ENCODE measurements at places on chromosomes 3 and 15. TPM values are rescaled to one million over a fixed set of nuclear protein-coding genes. Genes with fewer than 3 reads are reported as not detected.

DNA sequence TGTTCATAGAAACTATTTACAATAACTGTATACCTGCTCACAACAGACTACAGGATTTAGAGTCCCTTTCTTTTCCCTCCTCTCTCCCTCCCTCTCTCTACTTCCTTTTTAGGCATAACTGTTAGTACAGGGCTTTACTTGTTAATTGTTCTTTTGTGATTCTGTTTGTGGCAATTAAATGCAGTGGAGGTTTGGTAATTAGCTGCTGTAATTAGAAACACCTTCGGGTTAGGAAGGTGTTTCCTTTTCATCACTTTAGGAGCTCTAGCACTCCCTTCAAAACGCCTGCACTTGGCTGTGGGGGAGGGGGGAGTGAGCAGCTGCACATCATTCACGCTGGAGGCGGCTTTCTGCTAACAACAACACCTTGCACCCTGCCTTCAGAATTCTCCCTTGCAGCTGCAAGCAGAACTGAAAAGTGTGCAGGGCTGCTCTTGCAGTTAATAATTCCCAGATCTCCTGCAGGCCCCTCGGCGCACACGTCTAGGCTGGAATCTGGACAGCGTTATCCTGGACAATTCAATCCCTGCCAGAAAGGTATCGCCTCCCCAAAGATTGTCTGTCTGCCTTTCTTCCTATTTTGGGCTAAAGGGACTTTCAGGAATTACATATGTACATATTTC lies 242.6 kb upstream of the RGMA start:
- DNase-seq: no peak

Gene CD200
- 4.6 TPM for total RNA-seq

DNA sequence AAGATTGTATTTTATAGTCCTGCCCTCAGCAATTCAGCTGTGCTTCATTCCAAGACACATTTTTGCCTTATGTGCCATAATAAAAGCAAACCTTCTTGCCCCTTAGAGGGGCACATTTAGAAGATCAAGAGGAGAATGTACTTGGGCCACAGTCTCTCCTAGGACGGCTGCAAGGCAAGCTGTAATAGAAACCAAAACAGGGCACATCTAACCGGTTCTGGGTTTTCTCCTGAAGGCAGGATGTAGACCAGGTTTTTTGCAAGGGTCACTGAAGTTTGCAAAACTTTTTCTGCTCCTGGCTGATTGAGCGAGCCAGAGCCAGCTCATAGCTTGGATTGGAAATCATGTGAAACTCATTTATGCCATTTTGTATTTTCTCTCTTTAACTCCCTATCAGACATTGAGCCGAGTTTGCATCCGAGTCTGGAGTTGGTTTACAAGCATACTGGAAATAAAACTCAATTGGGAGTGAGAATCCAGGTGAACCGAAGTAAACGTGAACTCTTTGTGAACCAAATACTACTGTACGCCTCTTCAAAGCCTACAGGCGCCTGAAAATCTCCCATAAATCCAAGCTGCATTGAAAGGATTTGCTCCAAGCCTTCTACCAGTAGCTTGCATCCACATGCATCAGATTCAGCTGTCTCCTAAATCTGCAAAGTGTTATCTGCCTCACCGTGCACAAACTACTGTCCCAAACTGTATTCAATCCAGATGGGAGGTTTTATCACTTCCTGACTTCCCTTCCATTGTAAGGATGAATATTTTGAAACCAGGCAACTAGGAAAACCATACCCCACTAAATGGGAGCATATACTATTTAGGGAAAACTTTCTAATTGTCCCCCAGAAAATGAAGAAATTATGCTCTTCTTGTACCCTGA lies 60.9 kb upstream of the TSC22D2 start:
- no peak for DNase-seq

- no peak for DNase-seq
These were observed 339.2 kb downstream of the CHL1 start for GRCh38 chr3:535566-536416.

Gene GRK7
- not detected for total RNA-seq

- DNase-seq: no peak
These were observed 2.7 kb downstream of the FOXP1 start for GRCh38 chr3:71580636-71581456.

Gene FBXW12
- not detected for total RNA-seq

Gene GOLGA6A
- total RNA-seq: not detected

- no peak for DNase-seq
These were observed 33.0 kb downstream of the KBTBD8 start for GRCh38 chr3:67030785-67031740.

GRCh38 chr3:112583105-112583504 lies 21.3 kb downstream of the SLC35A5 start:
- DNase-seq: no peak

Gene WWTR1
- 78.5 TPM for total RNA-seq

- no peak for DNase-seq
These were observed 130.4 kb upstream of the LYSMD4 start for GRCh38 chr15:99863550-99864198.

- DNase-seq: no peak
These were observed 86.6 kb upstream of the HES1 start for GRCh38 chr3:194049394-194049793.

All from omental fat pad (tissue), 4 donors.